ENCODE measurements at places on chromosomes 5 and 9. TPM values are rescaled to one million over a fixed set of nuclear protein-coding genes. Genes with fewer than 3 reads are reported as not detected.
A peak's percentile ranks its signal among the peaks of the same experiment; 100 is the strongest.

DNA sequence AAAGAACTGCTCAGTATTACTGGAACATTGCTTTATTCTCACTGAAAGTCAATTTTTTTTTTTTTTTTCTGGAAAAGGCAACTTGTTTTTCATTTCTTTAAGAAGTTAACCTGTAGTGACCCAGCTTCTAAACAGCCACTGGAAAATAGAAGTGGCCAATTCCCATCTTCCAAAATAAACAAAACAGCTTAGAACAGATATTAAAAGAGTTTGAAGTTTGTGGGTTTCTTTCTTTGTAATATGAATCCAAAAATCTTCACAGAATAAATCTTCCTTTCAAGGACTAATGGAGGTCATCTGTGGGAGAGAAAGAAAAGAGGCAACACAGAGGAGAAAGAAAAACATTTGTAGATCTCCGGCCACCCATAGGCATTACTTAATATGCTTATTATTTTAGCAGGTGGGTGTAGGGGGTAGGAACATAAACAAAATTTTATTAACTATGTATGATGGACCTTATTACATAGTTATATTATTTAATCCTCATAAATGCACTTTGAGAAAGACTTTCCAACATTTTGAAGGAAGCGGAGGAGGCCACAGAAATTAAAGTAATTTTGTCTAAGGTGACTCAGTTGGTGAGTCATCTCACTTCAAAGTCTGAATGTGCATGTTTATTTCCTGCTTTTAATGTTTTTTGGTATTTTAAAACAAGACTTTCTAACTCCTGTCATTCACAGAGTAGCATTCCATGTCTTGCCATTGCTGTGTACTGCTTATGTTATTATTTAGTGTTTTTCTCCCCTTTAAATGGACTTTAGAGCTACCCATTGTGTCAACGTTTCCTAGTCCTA, 1791.8 kb upstream of the WWC1 start:
- DNase-seq = no peak

DNA sequence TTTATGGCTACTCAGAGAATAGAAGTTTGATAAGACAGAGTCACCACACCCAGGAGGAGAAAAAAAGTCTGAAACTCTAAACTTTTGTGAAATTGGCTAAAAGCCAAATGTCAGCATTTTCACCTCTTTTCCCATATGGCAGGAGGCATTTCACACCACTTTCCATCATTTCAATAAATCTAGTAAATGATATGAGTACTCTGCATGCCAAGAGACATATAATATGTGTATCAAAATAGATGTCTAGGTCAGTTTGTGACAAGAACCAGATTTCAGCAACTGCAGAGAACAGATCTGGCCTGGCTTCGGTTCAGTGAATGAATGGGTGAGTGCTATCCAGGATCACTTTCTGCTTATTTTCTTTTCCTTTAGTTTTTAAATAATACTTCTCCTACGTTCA, 470.8 kb downstream of the ENC1 start:
- DNase-seq = no peak

The LHX2 gene
- 0.28 TPM for polyA plus RNA-seq

- no peak for DNase-seq
Measured at GRCh38 chr5:177509381-177509951, at the start of gene DOK3. TSS of gene DOK3 (minus strand) at chr5:177509826. CDS start at chr5:177509540, 286 bp downstream.

The WDR31 gene
- polyA plus RNA-seq = 7.2 TPM

DNA sequence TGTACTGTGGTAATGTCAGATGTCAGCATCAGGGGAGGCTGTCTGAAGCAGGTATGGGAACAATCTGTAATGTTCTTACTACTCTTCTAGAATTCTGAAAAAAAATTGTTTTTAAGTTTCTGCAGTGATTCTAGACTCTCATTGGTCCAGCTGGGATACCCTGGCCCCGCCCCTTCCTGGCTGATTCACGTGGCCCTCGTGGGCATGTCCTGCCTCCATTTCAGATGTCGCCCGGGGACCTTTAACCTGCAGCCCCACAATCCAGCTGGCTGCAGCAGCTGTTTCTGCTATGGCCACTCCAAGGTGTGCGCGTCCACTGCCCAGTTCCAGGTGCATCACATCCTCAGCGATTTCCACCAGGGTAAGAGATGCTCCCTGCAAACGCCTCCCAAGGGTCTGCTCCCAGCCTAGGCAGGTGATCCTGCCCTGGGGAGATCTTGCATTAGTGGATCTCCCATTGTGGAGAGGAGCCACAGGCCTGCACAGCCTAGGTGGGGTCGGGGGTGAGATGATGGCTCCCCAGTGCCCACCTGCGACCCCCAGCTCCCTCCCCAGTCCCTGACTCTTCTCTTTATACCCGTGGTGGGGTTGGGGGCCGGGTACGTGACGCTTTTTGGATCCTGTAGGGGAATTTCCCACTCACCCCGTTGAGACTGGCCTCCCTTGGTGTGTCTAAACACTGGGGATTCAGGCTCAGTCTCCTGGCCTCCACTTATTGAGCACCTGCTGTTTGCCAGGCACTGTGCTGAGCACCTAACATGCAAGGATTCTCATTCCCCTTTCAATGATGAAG, 36.5 kb downstream of the LAMC3 start:
- DNase-seq = no peak

The ZNF608 gene
- polyA plus RNA-seq = 66.7 TPM

DNA sequence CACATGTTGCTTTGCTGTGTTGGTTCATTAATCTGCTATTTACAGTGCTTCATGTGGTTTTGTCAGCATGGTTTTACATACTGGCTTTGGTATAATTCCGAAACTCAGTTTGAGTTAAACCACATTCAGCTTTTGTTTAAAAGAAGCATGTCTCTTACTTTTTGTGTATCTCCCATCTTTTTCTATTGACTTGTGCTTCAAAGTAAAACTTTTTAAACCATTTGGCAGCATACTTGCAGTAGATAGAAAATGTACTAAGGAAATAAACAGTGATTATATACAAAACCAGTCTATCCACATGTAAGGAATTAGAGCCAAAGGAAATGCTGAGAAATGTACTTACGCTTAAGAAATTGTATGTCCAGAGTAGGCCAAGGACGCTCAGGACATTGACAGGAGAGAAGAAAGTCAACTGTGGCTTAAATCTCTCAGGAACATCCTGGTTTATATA, 286.9 kb downstream of the ARHGEF28 start:
- DNase-seq = no peak

The IL13 gene
- not detected for polyA plus RNA-seq

The POU5F2 gene
- polyA plus RNA-seq = 0.05 TPM

DNA sequence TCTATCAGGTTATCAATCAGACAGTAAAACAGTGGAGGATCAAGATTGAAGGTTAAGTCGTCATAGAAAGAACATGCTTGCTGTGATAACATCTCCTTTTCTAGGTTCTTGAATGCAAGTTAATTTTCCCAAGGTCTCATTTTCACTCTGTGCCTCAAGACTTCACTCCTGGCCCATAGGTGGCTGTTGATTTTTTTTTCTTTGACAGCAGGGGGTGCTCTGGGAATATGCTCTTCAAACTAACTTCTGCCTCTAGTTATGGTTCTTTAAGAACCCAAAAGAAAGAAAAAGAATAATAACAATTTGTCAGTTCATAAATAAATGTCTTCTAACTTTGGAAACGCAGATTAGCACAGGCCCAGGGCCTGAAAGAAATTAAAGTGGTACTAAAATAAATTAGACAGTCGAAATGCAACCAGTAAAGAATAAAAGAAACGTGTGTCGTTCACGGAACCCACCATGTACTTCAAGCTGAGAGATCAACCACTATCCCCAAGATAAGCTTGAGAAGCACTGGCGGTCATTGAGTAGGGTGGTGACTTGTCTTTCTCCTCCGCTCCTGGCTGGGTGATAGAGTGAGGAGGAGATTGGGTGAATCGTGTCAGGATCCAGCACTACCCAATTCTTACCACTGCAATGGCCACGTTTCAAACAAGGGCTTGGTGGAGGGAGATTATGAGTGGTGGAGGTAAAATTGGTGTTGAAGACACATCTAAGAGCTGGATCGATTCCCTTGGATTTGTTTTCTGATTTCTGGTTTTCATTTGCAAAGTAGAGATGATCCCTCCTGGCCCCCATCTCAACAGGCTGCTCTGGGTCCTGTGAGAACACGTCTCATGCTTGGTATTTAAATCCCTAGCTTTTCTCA, 93.4 kb upstream of the IRX4 start:
- no peak for DNase-seq

GRCh38 chr5:38601133-38601862, 44.9 kb upstream of the LIFR start:
- DNase-seq = no peak

- no peak for DNase-seq
Measured at GRCh38 chr9:98132158-98132557, 13.1 kb upstream of the TRIM14 start.

- no peak for DNase-seq
Measured at GRCh38 chr5:125597338-125597737, 825.9 kb upstream of the GRAMD2B start.

DNA sequence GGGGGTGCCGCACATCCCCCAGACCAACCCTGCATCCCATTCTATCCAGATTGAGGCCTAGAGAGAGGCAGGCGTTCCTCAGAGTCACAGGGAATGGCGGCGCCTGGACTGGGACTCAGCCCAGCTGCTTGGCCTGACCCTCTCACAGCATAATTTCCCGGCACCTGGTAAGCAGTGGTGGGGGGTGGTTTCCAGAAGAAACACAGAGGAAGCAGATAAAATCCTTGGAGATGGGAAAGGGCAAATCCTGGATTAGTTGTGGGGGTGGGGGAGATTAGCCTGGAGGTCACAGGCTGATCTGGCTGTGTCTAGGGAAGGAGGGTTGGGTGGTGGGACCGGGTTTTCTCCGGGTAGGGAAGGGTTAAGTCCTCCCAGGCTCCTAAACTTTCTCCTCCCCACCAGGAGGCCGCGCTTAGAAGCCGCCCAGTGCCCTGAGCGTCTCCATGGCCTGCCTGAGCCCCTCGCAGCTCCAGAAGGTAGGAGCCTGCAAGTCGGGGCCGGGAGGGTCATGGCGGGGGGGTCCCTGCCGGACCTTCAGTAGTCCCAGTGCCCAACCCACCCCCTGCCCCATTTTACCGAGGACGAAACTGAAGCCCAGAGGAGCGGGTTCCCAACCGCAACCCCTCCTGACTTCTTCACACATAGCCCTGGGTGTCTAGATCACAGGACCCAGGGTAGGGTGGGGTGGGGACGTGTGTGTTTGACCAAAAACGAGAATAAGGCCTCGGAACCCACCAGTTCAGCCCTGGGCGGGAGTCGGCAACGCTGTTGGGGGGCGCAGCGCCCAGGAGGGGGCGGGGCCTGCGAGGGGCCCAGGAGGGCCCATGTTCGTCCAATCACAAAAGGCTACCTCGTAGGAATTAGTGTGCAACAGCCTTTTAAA, 1.3 kb downstream of the PHYHD1 start:
- peak; percentile 70 for DNase-seq

The IFNE gene
- not detected for polyA plus RNA-seq

The ITK gene
- polyA plus RNA-seq = 0.43 TPM

- DNase-seq = no peak
Measured at GRCh38 chr9:89593727-89594427, 10.9 kb upstream of the GADD45G start.

The ADAMTSL1 gene
- polyA plus RNA-seq = 12.3 TPM

The ADAMTS19 gene
- polyA plus RNA-seq = 6.8 TPM

DNA sequence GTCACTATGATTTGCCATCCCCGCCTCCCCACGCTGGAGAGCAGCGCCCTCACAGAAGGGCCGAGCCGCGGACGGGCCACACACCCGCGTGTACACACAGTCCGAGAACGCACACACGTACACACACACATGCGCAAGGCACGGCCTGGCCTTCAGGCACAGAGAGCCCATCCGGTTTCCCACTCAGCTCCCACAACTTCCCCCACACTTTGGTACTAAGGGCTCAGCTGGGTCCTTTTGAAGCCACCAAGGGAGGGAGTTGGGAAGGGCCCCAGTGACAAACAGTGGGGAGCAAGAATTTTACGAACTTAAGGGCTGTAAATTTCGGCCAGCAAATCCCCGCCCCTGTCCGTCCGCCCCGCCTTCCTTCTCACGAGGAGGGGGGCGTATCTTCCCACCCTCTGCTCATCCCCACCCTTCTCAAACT, 133.3 kb upstream of the HAND1 start:
- no peak for DNase-seq

The DAB2IP gene
- polyA plus RNA-seq = 37.4 TPM

The CCL28 gene
- polyA plus RNA-seq = 3.4 TPM

- no peak for DNase-seq
Measured at GRCh38 chr5:75461679-75462078, 49.8 kb downstream of the CERT1 start.

The HTR4 gene
- polyA plus RNA-seq = 0.05 TPM

DNA sequence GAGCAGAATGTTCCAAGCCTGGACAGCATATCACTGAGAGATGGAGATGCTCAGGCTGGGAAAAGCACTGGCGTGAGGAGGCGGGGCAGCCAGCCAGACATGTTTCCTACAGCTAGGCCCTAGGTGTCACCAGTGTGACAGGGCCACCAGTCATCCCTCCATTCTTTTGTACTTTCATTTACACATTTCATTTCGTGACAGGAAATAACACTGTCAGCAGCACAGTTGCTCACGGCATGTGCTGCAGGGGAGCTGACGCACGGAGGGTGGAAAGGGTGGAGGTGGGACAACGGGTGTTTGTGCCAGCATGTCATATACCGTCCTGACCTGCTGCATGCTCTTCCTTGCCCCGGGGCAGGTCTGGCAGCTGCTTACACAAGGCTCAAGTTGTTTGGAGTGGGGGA, 14.8 kb upstream of the CEMIP2 start:
- no peak for DNase-seq

DNA sequence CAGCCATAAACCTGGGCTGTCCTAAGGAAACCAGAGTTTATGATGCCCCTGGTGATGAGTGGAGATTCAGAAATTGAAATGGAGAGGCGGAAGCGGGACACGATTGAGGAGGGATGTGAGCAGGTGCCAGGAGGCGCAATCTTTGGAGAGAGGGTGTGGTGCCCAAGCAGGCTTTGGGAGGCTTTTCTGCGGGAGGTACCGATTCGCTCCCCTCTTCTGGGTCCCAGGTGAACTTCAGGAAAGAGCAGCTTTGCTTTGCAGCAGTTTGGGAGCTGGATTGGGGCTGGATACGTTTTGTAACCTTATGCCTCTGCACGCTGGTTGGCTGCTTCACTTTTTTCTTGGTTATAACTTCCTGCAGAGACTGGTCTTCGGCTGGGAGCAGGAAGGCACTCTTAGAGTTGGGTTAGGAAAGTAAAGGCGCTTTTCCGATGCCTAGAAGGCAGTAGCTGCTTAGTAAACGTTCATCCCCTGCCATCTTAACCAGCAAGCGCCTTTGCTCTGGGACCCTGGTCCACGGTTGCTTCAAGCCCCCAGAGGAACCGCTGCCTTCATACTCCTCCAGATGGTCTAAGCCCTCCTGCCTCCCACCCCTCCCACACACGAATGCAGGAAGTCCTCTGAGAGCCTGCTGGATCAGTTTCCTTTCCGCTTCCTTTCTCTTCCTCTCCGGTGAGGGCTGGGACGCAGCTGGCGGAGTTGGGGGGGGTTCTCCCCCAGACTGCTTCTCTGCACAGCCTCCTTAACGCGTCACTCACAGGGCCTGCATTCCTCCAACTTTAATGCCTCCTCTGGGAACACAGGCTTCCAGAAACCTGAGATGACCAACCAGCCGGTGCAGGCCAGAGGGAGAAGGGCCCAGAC, 15.2 kb upstream of the NEK6 start:
- no peak for DNase-seq
